NCI-H146 (cell line): ENCODE measurements at places on chromosomes 6 and 20.

GRCh38 chr6:85004361-85004995 is 240.1 kb upstream of the TBX18 start:
- no peak for DNase-seq

DNA sequence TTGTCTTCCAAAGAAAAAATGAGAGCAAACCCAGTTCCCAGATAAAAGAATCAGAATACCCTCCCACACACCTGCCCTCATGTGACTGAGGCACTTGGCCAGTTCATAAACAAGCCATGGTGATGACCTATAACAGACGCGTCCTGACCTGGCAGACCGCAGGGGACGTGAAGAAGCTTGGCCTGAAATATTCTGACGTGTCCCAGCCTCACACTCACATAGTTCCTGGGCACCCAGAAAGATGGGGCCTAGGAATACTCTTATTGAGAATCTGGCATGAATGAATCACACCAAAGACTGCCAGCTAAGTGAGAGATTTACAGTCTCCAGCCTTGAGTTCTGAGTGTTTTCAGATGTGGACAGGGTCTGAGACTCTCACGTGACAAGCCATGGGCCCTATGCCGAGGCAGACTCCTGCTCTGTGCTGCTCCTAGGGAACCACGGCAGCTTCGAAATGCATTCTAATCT is 17.2 kb upstream of the MAP3K4 start:
- no peak for DNase-seq

DNA sequence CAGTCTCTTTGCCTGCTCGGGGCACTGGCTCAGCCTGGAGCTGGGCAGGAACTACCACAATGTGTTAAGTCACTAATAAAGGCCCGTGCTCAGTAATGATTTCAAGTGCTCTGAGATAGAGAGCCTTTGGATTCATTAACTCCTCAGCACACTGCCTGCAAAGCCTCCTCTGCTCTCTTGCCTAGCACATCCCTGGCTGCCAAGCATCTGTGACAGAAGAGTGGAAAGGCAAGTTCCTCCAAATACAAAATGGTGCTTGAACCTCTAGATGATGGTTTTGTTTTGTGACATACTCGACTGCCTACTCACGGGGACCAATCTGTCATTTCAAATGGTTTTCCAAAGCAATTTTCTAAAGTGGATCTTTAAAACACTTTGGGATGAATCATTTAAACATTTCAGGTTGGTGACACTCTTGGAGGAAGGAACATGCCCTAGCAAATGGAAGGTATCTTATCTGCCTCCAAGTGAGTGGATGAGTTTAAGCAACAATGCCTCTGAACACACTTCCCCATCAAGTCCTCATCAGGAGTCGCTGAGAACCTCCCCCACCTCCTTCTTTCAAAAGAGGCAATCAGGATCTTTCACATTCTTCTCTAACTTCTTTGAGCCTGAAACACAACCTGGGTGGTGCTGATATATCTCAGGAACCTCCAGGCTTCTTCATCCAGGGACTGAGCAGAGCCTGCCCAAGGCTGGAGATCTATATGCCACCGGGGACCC is 35.8 kb downstream of the METTL24 start:
- no peak for DNase-seq

DNA sequence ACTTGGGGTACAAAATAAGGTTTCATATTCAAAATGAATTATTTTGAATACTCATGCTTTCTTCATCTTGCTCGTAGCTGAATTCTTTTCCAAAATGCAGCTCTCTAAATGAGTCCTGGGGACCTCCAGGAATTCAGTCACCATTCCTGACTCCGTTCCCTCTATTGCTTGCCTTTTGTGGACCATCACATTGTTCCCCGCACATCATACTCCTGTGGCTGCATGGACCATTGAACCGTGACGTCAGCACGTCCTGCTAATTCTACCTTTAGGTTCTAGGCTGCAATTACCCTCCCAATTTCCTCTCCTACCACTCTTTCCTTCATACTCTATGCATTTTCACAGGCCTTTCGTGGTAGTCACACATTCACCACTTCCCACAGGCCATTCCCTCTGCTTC is 173.1 kb upstream of the ID4 start:
- no peak for DNase-seq

GRCh38 chr20:5745416-5746030 is 4.7 kb upstream of the SHLD1 start:
- no peak for DNase-seq

- DNase-seq: no peak
Observed at GRCh38 chr6:133426038-133426437, 184.9 kb downstream of the EYA4 start.
